ENCODE measurements at places on chromosomes 6 and 20.

- no peak for DNase-seq
Measured at GRCh38 chr6:90386399-90387382, 90.0 kb upstream of the BACH2 start.

DNA sequence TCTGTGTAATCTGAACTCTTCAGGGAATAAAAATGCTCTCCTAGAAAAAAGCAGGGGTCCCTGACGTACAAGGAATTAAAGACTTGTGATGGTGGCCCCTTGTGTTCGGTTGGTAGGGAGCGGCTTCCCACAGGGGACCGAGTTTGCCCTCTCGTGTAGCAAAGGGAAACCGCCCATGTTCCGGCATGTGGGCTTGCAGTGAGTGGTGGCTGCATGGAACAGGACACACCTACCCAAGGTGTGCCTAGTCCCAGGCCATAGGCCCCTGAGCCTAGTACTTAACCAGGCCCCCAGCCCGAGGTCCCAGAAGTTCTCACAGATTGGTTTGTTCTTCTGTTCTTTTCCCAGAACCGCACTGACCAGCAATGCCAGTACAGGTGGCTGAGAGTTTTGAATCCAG, 15.5 kb downstream of the MYBL2 start:
- no peak for DNase-seq

DNA sequence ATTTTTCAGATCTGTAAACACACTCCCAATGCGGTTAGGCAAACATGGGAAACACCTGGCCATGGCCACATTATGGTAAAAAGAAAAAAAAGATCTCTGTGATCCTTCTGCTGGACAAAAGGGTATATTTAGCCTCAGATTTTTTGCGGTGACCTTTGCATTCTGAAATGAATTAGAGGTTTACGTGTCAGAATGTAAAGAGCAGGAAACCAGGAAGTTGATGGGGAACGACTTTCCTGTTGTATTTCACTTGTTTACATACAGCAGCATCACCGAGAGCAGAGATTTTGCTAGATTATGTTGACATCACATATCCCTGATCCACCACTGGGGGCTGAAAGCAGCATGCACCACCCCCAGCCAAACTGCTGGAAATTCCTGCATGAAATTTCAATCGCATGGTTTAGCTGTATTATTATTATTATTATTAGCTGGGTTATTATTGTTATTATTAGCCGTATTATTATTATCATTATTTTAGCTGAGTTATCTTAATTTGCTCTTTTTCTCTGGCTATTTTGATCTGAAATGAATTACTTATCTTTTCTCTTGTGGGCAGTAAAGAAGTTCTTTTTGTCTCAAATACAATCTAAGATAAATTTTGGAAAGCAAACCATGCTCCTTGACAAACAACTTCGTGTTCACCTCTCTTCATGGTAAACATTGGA, 189.4 kb downstream of the ZFP64 start:
- DNase-seq: no peak

- no peak for DNase-seq
Measured at GRCh38 chr6:20943040-20943627, 408.9 kb downstream of the CDKAL1 start.

GRCh38 chr6:21279619-21280018, 313.9 kb upstream of the SOX4 start:
- no peak for DNase-seq

- no peak for DNase-seq
Measured at GRCh38 chr20:36856691-36857635, 19.0 kb upstream of the TLDC2 start.

DNA sequence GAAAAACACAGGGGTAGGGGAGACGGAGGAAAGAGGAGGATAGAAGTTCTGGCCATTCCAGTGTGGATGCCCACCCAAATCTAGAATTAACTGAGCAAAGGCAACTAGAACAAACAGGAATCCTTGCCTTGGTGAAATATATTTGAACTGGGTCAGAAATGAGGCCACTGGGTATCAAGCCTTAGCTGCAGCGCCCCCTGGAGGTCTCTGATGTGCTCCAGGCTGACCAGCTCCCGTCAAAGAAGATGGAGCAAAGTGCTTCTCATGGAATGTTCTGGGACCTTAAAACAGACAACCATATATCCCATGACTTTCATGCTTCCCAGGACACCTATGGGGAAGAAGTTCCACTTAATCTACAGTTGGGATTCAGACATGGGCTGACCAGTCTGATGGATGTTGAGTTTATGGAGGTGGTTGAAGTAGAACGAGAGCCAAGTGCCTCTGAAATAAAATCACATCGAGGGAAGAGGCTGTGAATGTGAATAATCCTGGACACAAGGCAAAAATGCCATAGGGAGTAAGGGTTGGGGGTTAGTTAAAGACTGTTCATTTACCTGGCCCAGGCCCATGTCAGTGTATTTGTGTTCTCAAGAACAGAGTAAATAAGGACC, 50.4 kb downstream of the HLA-DPB1 start:
- DNase-seq: peak; percentile 26

- DNase-seq: no peak
Measured at GRCh38 chr20:10555865-10556308, 117.9 kb downstream of the JAG1 start.

Measured in D721Med (cell line).